Putamen (tissue), 1 donor: ENCODE measurements at places on chromosomes 12 and 14.

DNA sequence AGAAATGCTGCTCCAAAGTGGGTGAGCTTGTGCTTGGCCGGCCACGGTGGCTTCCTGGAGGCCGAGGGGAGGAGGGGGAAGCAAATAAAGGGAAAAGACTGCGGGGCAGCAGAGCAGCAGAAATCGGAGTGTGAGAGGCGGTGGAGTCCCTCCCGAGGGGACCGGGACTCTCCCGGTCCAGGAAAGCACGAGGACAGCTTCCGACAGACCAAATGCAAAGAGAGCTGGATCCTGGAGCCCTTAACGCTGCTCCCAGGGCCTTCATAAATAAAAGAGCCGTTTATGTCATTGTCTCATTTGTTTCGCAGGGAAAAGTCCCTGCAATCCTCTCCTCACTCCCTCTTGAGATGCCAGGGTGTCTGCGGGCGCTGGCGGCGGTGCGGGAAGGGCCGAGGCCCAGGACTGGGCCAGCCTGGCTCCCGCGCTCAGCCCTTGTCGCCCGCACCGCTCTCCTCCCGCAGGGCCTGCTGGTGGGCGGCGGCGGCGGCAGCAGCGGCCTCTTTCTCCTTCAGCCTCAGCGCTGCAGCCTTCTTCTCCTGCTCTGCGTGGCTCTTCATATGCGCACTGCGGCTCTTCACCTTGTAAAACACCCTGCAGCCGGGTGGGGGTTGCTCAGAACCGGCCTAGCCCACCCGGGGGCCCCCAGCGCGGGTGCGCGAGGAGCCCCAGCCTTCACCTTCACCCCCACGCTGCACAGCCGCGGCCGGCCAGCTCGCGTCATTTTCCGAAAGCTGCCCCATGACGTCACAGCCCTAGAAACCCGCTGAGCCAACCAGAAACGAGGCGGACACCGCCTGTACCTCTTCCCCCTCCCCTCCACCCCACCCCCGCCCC, 4.5 kb upstream of the PNMA1 start:
- peak; percentile 36 for DNase-seq

DNA sequence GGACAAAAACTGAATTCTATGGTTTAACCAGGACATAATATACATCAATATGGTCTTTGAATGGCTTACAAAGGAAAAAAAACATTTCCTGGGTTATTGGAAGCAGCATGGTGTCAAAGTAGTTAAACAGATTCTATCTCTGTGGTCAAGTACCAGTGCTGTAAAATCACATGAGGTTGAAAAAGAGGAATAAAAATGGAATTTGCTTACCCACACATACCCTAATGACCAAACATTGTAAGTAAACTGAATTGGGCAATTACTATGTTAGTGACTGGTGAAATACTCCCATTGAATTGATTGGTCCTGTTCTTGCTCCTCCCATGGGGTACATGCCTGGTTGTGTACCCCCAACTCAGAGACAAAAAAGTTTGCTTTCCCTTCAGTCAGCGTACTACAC, 19.6 kb downstream of the IFNG start:
- no peak for DNase-seq

GRCh38 chr12:101935890-101936746, 58.7 kb downstream of the DRAM1 start:
- no peak for DNase-seq

- DNase-seq, result no peak
Measured at GRCh38 chr14:104513641-104514046, 65.9 kb upstream of the C14orf180 start.

- peak; percentile 39 for DNase-seq
Measured at GRCh38 chr12:71392521-71393145, 47.0 kb upstream of the LGR5 start.

DNA sequence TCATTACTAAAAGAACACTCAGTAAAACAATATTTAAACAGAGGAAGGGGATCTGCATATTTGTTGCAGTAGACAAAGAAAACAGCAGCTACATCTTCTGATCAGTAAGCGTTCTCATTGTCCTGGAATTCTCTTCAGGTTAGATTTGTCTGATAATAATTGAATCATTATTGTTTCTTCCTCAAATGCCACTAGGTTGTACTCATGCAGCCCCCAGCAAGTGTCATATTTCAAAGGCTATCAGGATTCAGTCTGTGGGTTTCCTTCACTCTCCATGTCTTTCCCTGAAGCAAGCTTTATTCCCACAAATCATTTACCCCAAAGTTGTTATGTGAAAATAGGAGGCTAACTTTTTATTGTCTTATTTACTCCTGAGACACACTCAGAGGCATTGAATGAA, 14.7 kb downstream of the PIK3C2G start:
- DNase-seq, result no peak

DNA sequence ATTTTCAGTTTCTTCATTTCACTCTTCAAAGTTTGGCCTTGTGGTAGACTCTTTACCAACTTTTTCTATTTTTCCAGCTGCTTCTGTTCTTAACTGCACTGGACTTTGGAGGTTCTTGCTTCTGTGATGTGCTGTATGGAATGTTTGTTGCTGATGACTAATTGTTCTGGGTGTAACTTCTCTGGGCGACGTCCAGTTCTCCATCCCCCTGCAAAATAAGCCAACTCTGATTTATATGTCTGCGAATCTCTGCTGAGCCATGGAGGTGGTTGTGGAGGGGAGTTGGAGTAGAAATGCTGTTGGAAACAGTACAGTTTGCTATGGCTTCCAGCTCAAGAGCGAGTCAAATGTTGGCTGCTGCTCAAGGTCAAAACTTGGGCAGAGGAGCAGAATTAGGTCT, 113.9 kb upstream of the DYRK2 start:
- no peak for DNase-seq

- DNase-seq, result no peak
Measured at GRCh38 chr12:93089805-93090569, 160.9 kb upstream of the EEA1 start.

DNA sequence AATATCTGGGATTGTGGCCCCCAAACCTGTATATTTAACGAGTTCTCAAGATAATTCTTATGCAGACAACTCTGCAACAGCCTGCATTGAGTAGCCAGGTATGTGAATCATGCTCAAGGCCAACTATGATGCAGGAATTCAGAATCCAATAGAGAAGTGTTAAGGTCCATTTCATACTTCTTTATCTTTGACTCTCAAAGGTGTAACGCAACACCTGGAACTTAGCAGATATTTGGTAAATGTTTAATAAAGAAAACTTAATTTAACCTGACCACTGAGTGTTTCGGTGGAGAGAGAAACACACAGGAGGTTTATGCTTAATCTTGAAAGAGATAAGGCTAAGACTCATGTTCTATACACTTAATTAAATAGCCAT, 156.5 kb upstream of the PLEKHG7 start:
- DNase-seq, result no peak

GRCh38 chr14:50389668-50390441, 6.8 kb downstream of the CDKL1 start:
- no peak for DNase-seq

GRCh38 chr12:39532448-39532847, 87.2 kb downstream of the ABCD2 start:
- no peak for DNase-seq

DNA sequence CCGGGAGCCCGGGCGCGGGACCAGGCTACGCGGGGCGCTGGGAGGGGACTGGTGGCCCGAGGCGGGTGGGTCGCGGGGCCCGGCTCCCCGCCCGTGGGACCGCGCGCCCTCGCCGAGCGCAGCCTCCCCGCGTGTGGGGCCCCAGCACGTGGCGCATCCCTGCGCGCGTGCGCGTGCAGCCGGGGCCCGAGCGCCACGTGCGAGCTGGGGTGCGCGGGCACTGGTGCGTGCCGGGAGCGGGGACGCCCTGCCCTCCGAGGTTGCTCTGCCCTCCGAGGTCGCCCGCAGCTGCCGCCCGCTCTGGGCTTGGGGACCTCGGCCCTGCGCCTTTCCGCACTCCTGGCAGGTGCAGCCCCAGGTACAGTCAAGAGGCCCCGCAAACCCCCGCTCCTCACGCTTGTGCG, 365 bp upstream of the CCDC88C start:
- no peak for DNase-seq

DNA sequence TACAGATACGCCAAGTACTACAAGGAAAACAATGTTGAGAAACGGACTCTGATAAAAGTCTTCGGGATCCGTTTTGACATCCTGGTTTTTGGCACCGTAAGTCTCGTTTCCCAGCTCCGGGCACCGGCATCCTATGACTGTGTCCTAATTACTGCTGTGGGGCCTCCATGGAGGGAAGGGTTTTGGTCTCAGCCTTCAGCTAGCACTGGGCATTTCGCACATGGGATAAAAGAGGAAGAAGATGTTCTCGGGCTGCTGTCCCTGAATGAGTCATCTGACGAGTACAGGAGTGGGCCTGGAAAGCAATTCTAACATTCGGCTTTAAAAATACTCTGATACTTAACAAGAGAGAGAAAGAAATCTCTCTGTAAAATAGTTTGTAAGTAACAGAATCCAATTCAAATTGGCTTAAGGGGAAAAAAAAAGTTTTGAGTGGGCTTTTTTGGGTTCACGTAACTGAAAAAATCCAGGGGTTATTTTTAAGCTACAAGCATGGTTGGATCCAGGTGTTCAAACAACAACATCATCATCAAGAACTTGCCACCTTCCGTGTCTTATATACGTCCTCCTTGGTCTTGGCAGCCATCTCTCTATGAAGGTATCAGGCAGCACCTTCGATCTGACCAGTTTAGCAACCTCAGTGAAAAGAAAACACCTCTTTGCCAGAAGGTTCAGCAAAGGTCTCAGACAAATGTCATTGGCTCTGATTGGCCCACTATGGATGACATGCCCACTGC, 34.4 kb upstream of the P2RX4 start:
- no peak for DNase-seq

- DNase-seq, result no peak
Measured at GRCh38 chr14:59537476-59537875, 39.1 kb downstream of the CCDC175 start.

GRCh38 chr14:61186341-61187195, 94.6 kb downstream of the TMEM30B start:
- no peak for DNase-seq

GRCh38 chr12:92146497-92147224, 1.0 kb upstream of the BTG1 start:
- DNase-seq, result no peak

- peak; percentile 59 for DNase-seq
Measured at GRCh38 chr12:176321-177181, 37.4 kb downstream of the SLC6A12 start.

DNA sequence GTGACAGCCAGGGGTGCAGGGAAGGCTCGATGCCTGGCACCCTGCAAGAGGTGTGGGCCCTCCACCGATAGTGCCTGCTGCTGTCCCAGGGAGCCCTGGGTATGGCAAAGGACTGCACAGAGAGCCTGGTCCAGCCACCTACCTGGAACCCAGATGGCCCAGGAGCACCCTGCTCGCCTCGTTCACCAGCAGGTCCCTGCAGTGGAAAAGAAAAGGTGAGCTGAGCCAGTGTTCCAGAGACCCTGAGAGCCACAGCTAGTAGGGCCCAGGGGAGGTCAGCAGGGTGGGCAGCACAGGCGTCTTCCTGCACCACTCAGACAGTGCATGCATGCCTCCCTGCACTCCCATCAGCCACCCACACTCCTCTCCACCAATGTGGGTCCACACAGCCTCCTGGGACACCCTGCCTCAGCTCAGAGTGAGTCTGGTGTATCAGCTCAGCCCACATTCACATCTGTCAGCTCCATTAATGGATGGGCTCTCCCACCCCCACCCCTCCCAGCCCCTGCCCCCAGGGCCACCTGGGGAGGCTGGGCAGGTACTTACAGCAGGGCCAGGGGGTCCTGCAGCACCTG, 20.2 kb downstream of the TMEM106C start:
- no peak for DNase-seq
